DMS153 (cell line): ENCODE measurements at places on chromosomes 4 and X.

GRCh38 chr4:6236816-6237390 is 32.7 kb upstream of the WFS1 start:
- DNase-seq = no peak

GRCh38 chrX:96453139-96453538 is 231.5 kb upstream of the DIAPH2 start:
- no peak for DNase-seq

GRCh38 chr4:159765382-159765781 is 662.5 kb downstream of the RAPGEF2 start:
- DNase-seq = no peak

DNA sequence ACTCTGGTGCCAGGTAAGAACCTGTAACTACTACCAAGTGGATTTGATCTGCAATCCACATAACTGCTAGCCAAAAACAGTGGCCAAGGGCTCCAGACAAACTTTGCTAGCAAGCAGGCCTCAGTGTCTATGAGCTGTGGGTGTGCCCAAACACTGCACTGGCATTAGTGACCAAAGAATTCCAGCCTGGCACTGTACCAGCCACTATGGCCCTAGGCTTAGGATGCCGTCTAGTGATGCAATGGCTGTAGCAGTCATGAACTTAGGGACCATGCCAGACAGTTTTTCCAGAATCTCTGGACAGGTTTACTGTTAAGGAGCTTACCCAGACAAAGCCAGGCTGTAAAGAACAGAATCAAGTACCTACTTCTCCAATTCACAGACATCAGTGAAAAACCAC is 33.7 kb upstream of the PRR27 start:
- DNase-seq = no peak

- DNase-seq = no peak
Measured at GRCh38 chr4:48017108-48017571, 568 bp downstream of the NIPAL1 start.

DNA sequence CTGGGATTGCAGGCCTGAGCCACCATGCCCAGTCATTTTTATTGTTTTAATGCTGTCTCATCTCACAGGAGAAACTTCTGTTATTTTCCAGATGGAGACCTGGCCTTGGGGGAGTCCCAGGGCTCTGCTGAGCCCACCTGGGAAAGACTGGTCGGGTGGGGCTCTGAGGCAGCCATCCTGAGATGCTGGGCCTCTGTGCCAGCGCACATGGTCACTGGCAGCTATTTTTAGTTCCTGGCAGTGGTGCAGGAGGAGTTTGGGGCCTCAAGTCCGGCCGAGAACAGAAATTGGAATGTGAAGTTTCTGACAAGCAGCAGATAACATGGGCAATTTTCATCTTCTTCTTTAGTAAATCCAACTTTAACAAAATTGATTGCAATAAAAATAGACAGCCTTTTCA is 44.5 kb downstream of the SORCS2 start:
- no peak for DNase-seq

- no peak for DNase-seq
Measured at GRCh38 chr4:60422439-60422838, 777.7 kb upstream of the ADGRL3 start.
